ENCODE measurements at places on chromosomes 6 and 20.

- DNase-seq, result no peak
Observed at GRCh38 chr20:33679758-33680485, 5.7 kb upstream of the NECAB3 start.

GRCh38 chr6:85472744-85473143 is 22.9 kb downstream of the NT5E start:
- DNase-seq, result no peak

GRCh38 chr6:24940311-24940917 is 4.7 kb upstream of the RIPOR2 start:
- no peak for DNase-seq

- no peak for DNase-seq
Observed at GRCh38 chr6:145096846-145097245, 638.5 kb downstream of the EPM2A start.

DNA sequence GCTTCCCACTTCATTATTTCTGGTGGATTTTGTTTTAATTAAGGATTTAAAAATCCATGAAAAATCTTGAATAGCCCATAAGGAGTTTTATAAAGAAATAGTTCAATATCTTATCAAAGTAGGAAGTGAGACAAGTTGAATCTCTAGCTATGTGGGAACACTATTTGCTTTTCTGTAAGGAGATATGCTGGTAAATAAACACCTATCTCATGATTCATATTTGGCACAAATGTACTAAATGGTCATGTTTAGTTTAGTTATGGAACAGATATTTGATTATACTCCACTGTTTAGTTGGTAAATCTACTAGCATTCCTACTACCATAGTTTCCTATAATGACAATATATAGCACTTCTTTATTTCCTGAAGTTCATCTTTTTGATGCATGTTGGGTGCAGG is 239.9 kb upstream of the CEP162 start:
- DNase-seq, result no peak

All from CD8-positive, alpha-beta T cell (primary cell).